ENCODE measurements at places on chromosomes 2 and 18. TPM values are rescaled to one million over a fixed set of nuclear protein-coding genes. Genes with fewer than 3 reads are reported as not detected.

CHRNG gene
- polyA plus RNA-seq: not detected

CCDC74A gene
- 0.42 TPM for polyA plus RNA-seq

DNA sequence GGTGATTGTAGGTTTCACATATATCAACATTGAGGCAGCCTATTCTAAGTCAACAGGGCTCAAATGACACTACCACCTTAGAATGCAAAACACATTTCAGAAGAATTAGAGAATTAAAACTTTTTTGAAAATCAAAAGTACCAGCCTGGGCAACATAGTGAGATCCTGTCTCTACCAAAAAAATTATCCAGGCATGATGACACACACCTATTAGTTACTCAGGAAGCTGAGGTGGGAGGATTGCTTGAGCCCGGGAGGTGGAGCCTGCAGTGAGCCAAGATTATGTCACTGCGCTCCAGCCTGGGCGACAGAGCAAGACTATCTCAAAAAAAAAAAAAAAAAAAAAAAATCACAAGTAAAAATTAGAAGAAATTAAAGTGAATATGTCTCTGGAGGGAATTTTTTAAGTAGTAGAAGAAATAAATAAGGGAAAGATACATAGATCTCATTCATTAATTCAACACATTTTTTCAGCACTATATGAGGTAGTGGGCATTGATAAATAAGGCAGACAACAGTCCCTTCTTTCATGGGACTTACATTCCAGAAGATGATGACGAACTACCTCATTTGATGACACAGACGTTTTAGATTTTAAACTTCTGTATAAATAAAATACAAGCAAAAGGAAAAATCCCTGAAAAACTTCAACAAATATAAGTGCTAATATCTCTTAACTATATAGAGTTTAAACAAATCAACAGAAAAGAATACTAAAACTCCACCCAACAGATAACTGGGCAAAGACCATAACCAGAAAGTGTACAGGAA lies 42.3 kb downstream of the STPG4 start:
- DNase-seq: no peak

ABCG5 gene
- polyA plus RNA-seq: not detected

SERPINB13 gene
- polyA plus RNA-seq: not detected

GRCh38 chr18:44857744-44858491 lies 177.2 kb downstream of the SETBP1 start:
- no peak for DNase-seq

POTEC gene
- not detected for polyA plus RNA-seq

TUBA3E gene
- not detected for polyA plus RNA-seq

- DNase-seq: no peak
These were observed 156.1 kb upstream of the VRK2 start for GRCh38 chr2:57890464-57890863.

- no peak for DNase-seq
These were observed 37.7 kb downstream of the ANKRD12 start for GRCh38 chr18:9174302-9174701.

DNA sequence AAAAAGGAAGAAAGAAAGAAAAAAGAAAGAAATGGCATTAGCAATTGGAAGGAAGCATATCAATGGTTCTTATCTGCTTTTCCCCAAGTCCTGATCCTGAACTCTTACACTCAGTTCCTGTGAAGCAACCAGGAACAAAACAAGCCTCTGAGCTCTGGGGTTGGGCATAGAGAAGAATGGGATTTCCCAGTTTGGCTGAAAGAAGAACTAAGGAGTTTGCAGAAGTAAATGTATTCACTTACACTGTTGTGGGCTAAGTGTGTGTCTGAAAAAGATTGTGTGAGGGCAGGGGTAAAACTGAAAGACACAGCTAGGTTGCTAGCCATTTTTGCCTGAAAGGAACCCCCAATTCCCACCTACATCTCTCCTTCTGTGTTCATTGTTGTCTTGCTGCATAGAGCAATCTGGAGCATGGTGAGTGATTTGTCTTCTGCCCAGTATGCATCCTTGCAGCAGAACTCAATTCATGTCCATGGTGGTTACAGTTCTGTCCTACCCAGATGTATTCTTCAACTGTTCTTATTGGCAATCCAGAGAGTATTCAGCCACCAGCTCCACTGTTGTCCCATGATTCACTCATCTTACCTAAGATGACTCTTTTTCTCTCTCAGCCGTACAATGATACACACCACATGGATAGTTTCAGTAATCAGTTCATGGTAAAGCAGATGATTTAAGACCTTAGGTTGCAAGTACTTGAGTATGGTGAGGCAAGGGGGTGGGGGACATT lies 348.7 kb downstream of the ARHGAP15 start:
- no peak for DNase-seq

- DNase-seq: no peak
These were observed 79.0 kb downstream of the CCDC150 start for GRCh38 chr2:196718419-196719109.

GRCh38 chr2:192025637-192026036 lies 169.1 kb downstream of the TMEFF2 start:
- DNase-seq: no peak

DNA sequence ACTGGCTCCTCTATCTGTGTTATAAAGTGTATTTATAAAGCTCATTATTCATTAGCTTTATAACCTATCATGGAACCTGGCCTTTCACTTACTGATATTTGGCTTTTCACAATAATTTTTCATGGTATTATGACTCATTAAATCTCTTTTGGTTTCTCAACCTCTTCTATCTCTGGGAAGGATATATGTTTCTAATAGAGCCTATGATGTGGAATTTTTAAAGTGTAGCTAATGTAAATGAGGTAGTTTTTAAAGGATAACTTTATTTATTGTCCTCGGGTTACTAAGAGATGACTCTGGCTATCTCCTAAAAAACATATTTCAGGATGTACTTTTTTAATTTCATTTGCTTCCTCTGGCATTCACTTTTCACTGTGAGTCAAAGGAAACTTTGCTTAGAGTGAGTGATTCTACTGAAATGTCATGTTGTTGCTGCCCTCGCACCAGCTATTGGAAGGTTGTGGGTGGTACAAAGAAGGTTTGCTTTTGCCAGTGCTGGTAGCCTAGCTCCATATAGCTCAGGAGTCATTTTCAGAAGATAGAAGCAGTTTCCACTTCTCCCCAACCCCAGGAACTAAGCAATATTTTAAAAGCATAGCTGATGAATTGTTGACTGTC lies 85.2 kb upstream of the RPE start:
- no peak for DNase-seq

DNA sequence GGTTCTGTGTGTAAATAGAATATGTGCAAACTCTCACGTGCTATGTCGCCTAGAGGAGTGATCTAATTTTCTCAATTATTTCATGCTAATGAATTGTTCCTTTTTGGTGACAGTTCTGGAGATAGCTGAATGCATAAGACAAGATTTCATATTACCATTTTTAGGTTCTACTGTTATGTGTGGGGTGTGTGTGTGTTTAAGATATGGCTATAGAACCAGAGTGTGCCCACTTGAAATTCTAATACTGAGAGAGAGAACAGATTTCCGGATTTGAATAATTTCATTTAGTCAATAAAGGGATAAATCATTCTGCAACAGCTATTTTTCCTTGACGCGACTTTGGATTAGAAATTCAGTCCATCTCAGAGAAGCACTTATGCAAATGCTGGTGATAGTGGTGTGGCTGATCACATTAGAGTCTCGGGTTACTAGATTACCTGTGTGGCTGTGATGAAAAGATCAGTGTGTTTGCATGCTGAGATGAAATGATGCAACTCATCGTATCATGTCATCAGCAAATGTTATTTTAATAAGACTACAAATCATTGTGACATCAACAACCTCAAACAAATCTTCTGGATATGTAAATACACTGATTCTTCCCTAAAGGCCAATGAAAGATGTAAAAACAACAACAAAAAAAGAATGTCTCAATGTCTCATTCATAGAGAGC lies 415.9 kb downstream of the EPHA4 start:
- no peak for DNase-seq

- no peak for DNase-seq
These were observed 27.7 kb downstream of the EIF2AK3 start for GRCh38 chr2:88599527-88599926.

SLC20A1 gene
- polyA plus RNA-seq: 36.7 TPM

FOXI3 gene
- polyA plus RNA-seq: not detected

DNA sequence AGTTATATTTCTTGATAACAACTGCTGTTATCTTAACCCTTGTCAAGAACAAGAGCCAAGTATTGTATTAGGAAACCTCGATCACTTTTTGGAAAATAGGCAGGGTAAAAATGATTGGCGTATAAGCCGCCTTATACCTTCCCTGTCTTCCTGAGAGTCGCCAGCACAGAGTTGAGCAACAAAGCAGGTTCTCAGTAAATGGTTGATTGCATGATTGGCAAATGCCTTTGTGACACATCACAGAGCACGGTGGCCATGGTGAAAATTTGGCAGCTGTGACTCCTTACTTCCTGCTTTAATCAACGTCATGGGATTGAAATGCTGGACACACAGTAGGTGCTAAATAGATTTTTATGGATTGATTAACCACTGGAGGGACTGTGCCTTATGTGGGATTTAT lies 3.9 kb upstream of the KLHL29 start:
- no peak for DNase-seq

DNA sequence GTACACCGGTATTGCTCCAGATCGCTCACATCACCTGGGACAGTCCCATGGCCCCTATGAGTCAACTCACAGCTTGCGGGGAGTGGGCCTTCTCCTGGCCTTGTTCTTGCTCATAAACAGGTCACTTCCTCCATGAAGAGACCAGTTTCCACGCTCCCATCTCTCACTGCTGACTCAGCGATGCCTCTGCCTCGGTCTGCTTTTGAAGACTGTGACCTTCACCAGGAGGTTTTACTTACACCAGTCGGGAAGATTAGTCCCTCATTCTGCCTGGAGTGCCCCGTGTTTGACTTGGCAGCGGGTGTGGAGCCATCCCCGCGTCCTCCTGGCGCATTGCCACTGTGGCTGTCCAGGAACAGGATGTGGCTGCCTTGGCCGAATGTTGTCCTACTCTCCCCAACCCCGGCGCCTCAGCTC lies 159.8 kb downstream of the RHBDD1 start:
- no peak for DNase-seq

DNA sequence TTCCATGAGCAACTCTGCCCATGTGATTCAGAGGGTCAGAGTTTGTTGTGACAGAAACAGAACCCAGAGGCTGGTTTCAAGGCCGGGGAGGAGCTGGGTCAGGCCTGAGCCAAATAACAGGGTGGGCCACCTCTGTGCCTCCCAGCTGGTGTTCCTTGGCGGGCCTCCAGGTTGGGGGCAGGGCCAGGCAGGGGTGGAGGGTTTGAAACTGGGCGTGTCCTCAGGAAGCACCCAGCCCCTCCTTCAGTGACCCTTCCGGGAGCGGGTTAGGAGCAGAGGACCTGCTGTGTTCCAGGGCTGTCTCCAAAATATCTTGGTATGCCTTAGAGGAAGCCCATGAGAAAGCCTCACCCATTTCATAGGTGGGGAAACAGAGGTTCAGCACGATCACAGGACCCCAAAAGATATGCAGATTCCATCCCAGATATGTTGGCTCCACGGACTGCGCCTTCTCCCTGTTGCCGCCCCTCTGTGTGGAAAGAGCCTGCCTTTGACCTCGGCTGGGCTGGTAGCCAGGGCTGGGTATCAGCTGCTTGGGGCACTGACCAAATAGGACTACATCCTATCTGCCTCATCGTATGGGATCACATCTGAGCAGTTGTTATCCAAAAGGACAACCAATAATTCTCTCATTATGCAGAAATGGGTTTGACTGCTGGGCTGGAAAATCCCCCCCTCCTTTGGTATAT lies 74.8 kb upstream of the GLI2 start:
- no peak for DNase-seq

PLA2R1 gene
- polyA plus RNA-seq: not detected

DNAH7 gene
- polyA plus RNA-seq: not detected

PROKR1 gene
- polyA plus RNA-seq: 0.07 TPM

- no peak for DNase-seq
These were observed 20.9 kb upstream of the SCN1A start for GRCh38 chr2:166148500-166149400.

Data from CD4-positive, alpha-beta memory T cell (primary cell).